Activated T-cell treated with anti-CD3 and anti-CD28 coated beads, Interleukin-2, amount 50 U/mL, for 72 hours (primary cell): ENCODE measurements at places on chromosomes 7 and 10. TPM values are rescaled to one million over a fixed set of nuclear protein-coding genes. Genes with fewer than 3 reads are reported as not detected.

ZP3 gene
- total RNA-seq = 11.8 TPM

TMEM196 gene
- not detected for total RNA-seq

TDRD1 gene
- total RNA-seq = 0.09 TPM

CCDC146 gene
- total RNA-seq = 3.8 TPM

AQP1 gene
- total RNA-seq = 0.72 TPM

- DNase-seq = no peak
Observed at GRCh38 chr7:4550117-4550516, 132.0 kb upstream of the FOXK1 start.

DNA sequence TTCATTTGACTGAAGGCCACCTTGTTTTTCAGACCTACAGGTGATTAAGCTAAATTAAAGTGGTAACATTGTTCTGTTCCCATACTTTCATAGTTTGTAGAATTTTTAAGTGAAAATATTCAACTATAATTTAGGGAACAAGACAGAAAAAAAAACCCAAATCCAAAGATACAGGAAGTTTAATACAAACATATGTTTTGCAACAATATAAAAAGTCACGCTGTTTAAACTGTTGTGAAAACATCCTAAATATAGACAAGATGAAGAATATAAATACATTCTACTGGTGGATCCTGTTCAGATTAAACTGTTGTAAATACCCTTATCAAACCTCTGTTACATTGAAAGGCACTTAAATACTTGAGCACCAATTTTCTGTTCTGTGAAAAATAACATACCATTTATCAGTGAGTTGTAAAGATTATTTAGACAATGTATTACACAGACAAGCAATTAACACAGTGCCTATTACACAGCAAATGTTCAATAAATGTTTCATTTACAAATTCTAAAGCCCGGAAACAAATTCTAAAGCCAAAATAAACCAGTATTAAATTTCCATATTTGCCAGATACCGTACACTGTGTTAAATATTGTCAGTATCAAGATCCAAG lies 14.2 kb downstream of the ASZ1 start:
- no peak for DNase-seq

DNA sequence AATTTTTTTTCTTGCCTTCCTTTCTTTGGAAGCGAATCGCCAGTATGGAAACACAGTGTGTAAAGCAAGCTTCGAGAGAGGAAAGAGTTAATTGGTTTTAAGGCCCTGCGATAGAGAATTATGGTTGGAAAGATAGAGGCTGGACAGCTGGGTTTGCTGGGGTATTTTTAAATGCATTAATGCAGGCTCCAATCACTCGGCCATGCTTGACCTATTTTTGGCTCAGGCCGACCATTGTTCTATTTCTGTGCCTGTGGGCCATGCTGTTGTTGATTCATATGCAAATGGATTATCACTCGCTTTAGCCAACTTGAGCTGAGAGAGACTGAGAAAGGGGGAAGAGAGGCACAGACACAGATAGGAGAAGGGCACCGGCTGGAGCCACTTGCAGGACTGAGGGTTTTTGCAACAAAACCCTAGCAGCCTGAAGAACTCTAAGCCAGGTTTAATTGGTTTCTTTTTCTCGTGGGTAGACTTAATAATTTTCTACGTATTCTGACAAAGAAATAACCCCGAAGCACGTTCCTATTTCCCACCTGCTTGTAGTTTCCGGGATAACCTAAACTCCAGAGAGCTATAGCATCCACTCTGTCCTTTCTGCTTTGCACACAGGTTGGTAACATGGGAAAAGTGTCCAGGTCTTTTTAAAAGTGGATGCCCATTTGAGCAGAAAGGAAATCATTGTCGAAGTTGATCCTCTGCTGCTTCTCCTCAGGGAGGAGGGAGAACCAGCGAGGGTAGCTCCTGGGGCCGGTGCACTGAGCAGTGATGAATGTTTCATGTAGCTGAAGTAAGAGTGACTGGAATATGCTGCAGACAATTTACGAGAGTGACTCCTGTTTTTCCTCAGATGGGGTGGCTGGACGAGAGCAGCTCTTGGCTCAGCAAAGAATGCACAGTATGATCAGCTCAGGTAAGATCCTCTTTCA lies at the start of gene HDAC9:
TSS of gene HDAC9 (plus strand) at position 338 of the 929 bp plus-strand sequence. CDS start at position 892, 554 bp downstream.
- no peak for DNase-seq

DNA sequence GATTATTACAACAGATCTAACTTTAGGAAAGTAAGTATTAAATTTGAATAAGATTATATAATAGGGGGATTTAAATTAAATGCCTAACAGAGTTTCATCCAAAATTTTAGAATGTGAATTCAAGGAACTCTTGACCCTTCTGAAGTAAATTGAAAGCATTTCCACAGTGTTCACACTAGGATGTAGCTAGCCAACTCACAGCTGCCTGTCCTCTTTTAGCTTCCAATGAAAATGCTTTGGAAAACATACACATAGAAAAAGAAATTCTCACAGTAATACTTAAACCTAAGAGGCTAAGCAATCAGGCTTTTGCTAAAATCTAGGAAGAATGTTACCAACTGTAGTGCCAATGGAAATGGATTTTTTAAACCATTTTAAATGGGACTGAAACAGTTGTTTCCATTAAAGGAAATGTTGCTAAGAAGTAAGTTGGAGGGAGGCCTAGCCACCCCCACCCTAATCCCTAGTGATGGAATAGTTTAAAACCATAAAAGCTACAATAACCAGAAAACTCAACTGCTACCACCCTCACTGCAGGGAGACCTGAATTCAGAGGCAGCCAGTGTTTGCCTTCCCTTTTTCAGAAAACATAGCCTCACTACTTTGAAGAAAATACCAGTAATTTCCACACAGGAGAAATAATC lies 58.3 kb downstream of the REEP3 start:
- DNase-seq = no peak
